NCI-H2081 (cell line): ENCODE measurements at places on chromosomes 1 and 21.

- no peak for DNase-seq
Measured at GRCh38 chr1:112618114-112618720, 724 bp downstream of the ST7L start.

DNA sequence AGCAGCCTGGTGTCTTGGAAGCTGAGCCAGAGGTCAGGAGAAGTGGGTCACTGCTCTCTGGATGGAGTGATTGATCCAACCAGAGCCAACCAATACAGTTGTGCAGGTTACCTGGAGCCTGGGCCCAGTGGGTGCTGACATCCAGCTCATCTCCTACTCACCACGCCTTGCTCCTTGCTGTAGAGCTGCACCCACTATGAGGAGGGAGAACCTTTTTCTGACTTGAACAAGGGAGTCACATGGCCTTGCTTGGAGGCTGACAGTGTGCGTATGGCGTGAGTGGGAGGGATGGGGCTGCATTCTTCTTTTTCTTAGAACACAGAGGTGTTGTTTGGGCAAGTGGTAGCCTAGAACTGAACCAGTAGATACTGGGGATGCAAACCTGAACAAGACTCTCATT lies 201.1 kb upstream of the LMO4 start:
- DNase-seq, result no peak

DNA sequence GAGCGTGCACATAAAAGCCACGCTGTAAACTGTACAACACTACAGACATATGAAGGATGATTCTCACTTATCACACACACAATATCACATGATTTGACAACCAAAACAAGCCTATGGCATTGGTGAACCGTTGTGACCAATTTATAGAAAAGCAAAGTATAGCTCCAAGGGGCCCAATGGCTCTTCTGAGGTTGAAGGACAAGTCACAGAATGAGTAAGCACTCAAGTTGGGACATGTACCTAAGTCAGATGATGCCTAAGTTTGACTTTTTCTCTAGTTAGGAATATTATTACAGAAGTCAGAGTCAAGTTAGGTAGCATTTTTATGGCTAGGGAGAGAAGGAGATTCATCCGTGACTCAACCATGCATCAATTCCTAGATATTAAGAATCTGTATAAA lies 45.7 kb downstream of the PLPP3 start:
- no peak for DNase-seq

DNA sequence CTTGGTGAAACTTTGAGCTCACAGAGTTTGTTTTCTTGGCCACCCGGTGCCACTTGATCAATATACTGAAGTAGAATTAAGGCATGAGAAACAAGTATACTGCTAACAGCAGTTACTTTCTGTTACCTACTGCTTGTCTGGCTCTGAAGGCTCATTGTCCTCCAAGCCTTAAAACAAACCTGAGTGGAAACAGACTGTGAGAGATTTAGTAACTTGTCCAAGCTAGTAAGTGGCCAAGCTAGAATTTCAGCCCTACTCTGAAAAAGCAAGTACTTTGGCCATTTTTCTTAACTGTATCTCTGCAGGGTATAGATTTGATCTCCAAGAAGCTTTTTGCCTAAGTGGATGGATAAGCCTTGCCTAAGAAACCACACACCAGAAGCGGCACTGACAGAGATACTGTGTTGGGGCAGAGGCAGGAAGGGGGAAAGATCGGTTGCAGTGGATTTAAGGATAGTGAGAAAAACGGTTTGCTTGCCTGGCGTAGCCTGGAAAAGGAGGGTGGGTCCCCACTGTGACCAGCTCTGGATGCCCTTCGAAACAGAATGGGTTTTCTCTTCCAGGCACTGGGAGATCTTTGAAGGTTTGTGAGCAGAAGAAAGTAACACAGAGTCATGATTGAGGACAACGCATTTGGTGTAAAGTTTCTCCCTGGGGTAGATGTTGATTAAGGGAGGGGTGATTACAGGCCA lies 2.1 kb upstream of the MACO1 start:
- no peak for DNase-seq

DNA sequence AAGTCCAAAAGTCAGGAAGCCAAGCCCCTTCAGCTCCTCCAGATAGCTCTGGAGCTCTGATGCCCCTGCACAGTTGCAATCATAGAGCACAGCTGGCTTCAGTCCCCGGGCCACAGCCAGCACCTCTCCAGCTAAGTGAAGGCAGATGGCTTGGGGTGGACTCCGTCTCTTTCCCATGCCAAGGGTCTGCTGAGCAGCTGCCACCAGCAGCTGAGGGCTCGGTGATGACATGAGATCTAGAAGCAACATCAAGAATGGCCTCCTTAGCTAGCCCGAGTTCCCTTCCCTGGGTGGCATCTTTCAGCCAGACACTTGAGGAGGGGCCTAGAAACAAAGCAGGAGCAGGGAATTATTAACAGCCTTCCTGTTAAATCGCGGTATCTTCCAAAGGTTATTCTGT lies 973 bp downstream of the C1orf74 start:
- no peak for DNase-seq

DNA sequence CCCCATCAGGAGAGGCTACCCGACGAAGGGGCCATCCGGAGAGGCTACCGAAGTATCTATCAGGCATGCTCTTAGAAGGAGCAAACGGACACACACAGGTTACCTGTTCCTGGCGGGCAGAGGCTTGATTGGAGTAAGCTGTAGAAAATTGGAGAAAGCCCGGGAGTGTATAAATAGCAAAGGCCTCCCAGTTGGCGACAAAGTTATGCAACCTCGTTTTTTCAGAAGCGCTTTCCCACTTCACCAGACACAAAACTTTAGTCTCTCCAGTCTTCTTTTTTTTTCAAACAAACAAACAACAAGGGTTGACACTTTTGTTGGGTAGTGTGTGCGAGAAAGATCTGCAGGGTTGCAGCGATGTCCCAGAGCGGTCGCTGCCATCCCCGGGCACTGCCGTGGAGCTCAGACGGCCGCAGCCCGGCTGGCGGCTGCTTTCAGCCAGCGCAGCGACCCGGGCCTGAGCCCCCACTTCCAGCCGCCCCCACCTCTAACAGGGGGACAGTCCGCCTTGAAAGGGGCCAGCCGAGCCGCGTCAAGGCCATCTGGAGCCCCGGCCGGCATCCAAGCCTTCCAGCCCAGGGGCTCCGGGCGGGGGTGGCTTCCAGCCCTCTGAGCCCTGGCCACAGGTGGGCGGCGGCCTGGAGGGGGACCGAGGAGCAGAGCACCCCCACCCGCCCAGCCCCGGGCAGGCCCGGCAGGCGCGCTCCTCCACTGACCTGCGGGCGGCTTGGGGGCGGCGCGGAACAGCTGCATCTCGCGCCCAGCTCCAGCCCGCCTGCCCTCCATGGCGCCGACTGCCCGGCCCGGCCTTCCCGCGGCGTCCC lies 616 bp downstream of the MCOLN3 start:
- no peak for DNase-seq

- DNase-seq, result no peak
Measured at GRCh38 chr1:224745924-224746323, 129.8 kb downstream of the CNIH3 start.

- no peak for DNase-seq
Measured at GRCh38 chr1:180187626-180188025, 33.0 kb downstream of the QSOX1 start.

DNA sequence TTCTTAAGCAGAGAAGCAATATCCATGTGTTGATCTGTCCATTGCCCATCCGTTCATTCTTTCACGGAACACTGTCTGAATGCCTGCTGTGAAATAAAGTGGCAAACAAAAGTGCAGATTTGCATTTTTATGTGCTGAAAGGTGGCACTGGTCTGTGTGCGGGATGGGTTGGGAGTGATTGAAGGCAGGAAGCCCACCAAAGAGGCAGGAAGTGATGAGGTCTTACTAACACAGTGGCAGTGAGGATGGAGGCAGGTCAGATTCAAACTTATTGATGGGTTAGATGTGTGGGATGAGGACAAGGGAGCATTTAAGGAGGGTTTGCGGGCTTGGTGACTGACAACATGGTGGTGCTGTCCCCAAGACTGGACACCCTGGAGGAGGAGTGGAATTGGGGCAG lies 8.3 kb downstream of the PTPRF start:
- no peak for DNase-seq

- DNase-seq, result no peak
Measured at GRCh38 chr21:33302796-33303195, 22.0 kb upstream of the IFNAR1 start.
